ENCODE measurements at places on chromosomes 3 and 15. TPM values are rescaled to one million over a fixed set of nuclear protein-coding genes. Genes with fewer than 3 reads are reported as not detected.

- DNase-seq, result no peak
These were observed 136.6 kb downstream of the DUT start for GRCh38 chr15:48467801-48468200.

GRCh38 chr3:195194559-195195206 is 76.3 kb downstream of the XXYLT1 start:
- DNase-seq, result no peak

DNA sequence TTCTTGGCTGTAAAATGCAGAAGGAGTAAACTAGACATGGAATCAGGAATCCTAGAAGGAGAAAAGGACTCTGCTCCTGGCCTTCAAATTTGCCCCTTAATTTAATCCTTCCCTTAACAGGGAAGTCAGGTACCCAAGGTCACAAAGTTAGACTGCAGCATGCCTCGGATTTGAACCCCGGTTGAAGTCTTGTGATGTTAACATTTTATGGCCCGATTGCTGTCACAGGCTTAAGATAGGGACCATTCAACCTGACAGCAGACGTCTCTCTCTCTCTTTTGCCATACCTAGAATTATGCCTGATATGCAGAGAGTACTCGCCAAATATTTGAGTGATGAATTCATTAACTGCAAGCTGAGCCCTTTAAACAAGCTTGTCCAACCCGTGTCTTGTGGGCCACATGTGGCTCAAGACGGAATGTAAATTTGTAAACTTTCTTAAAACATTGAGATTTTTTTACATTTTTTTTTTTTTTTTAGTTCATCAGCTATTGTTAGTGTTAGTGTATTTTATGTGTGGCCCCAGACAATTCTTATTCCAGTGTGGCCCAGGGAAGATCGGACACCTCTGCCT is 217.2 kb downstream of the THSD4 start:
- DNase-seq, result no peak

GRCh38 chr3:11452312-11452711 is 180.1 kb downstream of the ATG7 start:
- no peak for DNase-seq

DNA sequence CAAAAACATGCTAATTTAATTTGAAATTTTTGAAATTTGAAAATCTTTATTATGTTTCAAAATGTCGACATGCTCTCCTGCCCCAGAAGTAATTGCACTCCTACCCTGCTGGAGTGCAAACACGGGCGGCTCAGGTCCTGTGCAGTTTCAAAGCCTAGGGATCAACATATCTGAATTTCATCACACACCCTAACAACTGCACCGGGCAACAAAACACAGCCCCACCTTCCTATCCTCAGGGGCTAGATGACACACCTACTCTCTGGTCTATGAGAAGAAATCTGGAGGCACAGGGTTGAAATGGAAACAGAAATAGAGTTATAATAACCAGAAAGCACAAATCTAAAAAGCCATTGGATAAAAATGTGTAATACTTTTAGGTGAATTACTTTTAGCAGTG is 61.4 kb downstream of the BFSP2 start:
- no peak for DNase-seq

GRCh38 chr3:117286488-117286887 is 576.9 kb downstream of the TUSC7 start:
- DNase-seq, result no peak

Gene CFAP100
- not detected for total RNA-seq

DNA sequence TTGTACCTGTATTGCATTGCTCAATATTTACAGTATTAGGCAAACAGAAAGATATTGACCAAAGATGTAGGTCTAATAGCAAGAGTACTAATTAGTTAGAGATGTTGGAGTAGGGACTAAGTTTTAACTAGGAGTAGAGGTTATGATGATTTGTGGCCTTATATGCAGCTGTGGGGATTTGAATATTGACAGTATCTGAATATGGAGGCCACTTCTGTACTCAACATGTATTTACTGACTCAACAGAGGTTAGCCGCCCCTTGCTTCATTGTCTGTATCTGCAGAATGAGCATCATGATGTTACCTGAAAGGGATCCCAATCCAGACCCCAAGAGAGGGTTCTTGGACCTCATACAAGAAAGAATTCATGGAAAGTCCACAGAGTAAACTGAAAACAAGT is 49.6 kb upstream of the LRTM1 start:
- DNase-seq, result no peak

Gene CRYGS
- total RNA-seq, result 1.0 TPM

- no peak for DNase-seq
These were observed 12.0 kb downstream of the PIERCE2 start for GRCh38 chr15:55420171-55420866.

DNA sequence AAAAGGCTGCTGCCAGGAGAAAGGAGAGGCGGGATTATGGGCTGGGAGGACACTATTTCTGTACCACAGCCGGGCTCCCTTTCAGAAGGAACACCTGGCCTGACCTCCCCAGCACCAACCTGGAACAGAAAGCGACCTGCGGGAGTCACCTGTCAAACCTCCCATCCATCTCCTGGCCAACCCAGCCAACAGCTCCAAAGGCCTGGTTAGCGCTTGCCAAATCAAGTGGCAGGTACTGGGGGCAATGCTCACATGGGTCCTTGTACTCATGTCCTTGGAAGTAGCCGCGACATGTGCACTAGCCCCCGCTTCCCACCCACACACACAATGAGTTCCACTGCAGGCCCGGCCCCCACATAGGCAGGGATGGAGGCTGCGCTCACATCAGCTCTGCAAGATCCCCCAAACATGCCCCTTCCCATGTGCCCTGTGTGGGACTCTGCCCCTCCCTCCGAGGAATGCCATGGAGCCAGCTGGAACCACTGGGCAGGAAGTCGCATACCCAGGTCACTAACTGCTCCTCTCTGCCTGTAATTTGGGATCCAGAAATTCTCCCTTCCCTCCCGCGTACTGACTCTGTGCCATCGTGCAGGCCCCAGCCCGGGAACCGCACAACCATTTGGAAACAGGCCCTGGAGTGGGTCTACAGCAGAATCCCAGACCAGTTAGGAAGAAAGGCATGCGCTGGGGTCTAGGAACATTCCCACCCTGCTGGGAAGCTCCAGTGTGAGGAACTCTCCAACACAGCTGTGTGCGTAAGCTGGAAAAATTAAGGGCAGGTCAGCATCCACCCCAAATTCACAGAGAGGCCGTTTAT is 98.9 kb downstream of the LRIG1 start:
- DNase-seq, result no peak

Gene MYRIP
- total RNA-seq, result 9.3 TPM

DNA sequence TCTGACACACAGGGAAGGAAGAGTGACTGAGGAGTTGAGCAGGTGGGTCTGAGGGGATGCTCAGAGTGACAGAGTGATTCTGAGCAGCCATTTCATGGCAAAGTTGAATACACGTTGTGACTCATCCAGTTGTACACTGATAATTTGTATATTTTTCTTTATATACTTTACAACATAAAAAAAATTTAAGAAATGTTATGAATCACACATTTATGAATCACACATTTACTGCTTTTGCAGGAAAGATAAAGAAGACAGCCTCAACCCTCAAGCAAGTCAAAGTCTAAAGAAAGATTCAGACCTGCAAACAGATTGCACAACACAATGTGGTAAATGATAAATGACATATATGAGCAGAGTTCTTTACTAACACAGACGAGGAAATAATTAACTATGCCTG is 21.0 kb upstream of the CHMP2B start:
- no peak for DNase-seq

DNA sequence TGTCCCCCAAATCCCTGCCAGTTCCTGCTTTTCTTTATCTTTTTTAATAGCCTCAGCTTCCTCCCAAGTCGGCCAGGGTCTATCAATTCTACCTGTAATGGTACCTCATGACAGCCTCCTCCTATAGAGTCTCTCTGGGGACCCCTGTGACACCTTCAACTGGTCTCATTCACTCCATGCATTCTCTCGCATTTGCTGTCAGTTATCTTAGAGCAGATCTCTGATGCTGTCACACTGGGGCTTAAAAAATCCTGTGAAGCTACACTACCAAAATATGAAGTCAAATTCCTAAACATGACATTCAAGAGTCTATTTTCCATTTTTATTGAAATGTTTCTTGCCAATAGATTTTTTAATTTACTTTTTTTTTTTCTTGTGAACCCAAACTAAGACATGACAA is 5.5 kb downstream of the VPS39 start:
- no peak for DNase-seq

DNA sequence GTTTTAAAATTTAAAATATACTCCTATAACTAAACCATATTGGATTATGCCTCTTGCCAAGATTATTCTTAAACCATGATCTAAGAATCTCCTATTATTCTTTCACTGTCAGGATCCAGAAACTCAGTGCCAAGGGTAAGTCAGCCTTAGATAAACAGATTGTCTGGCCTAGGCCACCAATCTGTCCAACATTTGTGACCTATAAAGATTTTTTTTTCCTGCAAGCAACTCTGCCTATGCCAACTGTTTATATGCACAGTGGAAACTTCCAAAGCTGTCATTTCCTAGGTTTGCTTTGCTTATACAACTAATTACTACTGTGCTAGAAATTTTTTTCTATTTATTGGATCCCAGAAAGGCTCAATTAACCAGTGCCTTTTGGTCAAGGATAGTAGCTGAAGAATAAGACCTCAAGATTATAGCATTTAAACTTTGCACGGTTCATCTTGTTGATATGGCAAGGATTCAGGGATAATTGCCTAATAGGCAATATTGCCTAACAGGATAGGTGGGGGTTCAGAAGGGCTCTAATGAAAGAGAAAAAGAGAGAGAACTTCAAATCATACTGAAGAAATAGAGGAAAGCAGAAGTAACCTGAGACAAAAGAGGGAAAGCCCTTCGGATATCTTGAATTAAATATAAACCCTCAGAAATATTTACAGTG is 22.8 kb downstream of the GAP43 start:
- no peak for DNase-seq

DNA sequence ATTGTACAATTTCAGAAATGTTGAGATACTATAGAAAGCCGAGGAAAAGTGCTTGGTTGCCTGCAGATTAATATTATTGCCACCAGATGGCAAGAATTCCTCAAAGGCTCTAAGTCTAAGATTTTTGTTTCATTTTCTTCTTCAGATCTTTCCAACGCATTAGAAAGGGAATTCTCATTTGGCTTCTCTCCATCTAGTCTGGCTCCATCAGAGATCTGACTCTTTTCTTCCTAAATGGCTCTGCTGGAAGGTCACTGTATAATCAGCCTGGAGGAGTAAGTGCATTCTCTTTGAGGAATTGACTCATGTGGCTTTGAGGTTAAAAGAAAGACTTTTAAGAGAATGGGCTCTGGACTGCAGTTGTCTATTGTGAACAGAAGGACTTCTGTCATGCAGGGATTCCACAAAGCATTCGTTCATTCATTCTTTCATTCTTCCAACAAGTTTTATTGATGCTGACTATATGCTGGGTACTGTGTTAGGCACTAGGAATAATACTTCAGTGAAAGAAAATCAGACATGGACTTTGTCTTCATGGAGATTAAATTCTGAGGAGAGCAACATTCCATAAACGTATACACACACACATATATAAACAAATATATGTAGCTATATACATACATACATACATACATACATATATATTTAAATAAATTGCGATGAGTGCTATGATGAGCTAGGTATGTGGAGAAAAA is 55.3 kb downstream of the SLC28A2 start:
- DNase-seq, result peak; percentile 8
